ENCODE measurements at places on chromosomes 4 and X.
A peak's percentile ranks its signal among the peaks of the same experiment; 100 is the strongest.

DNA sequence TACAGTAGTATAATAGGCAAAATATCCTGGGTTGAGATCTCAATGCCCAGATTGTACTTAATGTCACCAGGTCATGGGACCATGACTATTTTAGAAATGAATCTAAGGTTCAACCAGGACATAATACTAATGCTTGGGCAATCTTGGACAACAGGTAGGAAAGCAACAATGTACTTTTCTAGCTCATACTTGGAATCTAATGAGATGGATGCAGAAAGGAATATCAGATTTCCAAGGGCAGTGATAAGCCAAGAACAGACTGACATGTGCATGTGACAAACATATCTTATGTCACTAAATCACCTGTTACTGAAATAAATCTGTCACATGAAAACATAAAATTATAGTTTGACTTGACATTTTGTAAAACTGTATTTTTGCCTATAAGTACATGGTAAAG, 51.1 kb downstream of the RPS6KA3 start:
- no peak for DNase-seq

- no peak for DNase-seq
Observed at GRCh38 chr4:15651676-15652075, 3.5 kb downstream of the FBXL5 start.

- DNase-seq: no peak
Observed at GRCh38 chr4:153131596-153131995, 72.6 kb upstream of the TRIM2 start.

GRCh38 chr4:89266128-89266527, 41.5 kb downstream of the GPRIN3 start:
- DNase-seq: no peak

- DNase-seq: no peak
Observed at GRCh38 chrX:53556868-53557267, 122.7 kb upstream of the HSD17B10 start.

- DNase-seq: no peak
Observed at GRCh38 chr4:164977243-164978164, at the start of gene TRIM61. Gene TRIM61 (minus strand): TSS chr4:164977657. CDS start chr4:164970002, 7,655 bp downstream.

DNA sequence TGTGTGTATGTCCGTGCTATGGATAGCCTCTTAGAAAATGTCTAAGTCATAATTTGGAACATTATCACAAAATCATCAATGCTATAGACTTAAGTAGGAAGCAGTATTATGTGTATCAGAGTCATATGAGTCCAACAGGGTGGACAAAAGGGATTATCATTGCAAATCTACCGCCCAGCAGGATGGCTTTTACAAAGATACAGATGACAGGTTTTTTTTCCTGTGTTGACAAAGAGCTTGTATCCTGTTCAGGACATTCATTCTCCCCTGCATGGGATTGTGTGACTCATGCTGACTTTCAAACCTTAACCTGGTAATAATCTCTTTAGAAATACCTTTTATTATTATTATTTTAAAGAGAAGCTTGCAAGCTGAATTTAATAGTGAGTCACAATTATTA, 310.3 kb upstream of the GNPDA2 start:
- no peak for DNase-seq

DNA sequence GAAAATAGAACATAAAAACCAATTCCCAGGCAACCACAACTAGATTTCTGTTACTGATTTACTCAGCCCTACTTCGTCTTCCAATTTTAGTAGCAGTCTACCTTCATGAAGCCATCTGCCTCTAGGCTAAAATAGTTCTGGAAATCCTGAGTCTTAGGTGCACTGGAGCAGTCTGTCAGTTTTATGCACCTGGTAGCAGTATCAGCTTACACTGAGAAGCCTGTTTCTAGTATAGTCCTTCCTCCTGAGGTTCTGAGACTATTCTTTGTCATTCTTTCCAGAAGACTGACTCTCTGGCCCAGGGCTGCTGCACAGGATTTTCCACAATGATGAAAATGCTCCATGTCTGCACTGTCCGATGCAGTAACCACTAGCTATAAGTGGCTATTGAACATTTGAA, 16.9 kb upstream of the HPRT1 start:
- peak; percentile 1 for DNase-seq

- no peak for DNase-seq
Observed at GRCh38 chr4:120544838-120545237, 377.7 kb downstream of the PRDM5 start.

GRCh38 chr4:160716551-160716950, 1447.2 kb downstream of the FSTL5 start:
- no peak for DNase-seq

Measured in DMS79 treated with DMSO at 0.1 percent for 48 hours (cell line).